ENCODE measurements at places on chromosomes 6 and 20. TPM values are rescaled to one million over a fixed set of nuclear protein-coding genes. Genes with fewer than 3 reads are reported as not detected.

The COL11A2 gene
- total RNA-seq = 0.13 TPM

The TFB1M gene
- total RNA-seq = 17.4 TPM

The FNDC1 gene
- 0.46 TPM for total RNA-seq

The TFAP2D gene
- total RNA-seq = 0.46 TPM

The DDX43 gene
- 2.8 TPM for total RNA-seq

The TMEM244 gene
- total RNA-seq = not detected

The SRSF12 gene
- total RNA-seq = 0.03 TPM

The TPMT gene
- total RNA-seq = 13.9 TPM

The CRISP2 gene
- not detected for total RNA-seq

The BPIFB4 gene
- not detected for total RNA-seq

The LHFPL5 gene
- not detected for total RNA-seq

The DLL1 gene
- 0.78 TPM for total RNA-seq

The MICB gene
- total RNA-seq = 15.8 TPM

The GRM4 gene
- 0.13 TPM for total RNA-seq

The IL20RA gene
- 0.20 TPM for total RNA-seq

The SLC22A7 gene
- total RNA-seq = not detected

The SMIM13 gene
- 9.2 TPM for total RNA-seq

The RWDD2A gene
- total RNA-seq = 5.9 TPM

The HBS1L gene
- 113 TPM for total RNA-seq

The KIAA0408 gene
- total RNA-seq = 0.50 TPM

The RPS6KA2 gene
- 110 TPM for total RNA-seq

The RBPJL gene
- not detected for total RNA-seq

The FERMT1 gene
- 6.4 TPM for total RNA-seq

The PTK7 gene
- 36.5 TPM for total RNA-seq

The KIF16B gene
- 12.9 TPM for total RNA-seq

The ELOVL4 gene
- 5.4 TPM for total RNA-seq

The DEFB127 gene
- not detected for total RNA-seq

The CHMP4B gene
- 35.1 TPM for total RNA-seq

The CASS4 gene
- total RNA-seq = 0.23 TPM

The FOXS1 gene
- 23.1 TPM for total RNA-seq

The GGTLC1 gene
- total RNA-seq = not detected

The CYP39A1 gene
- 0.78 TPM for total RNA-seq

The C6orf47 gene
- 23.3 TPM for total RNA-seq

The NEURL2 gene
- total RNA-seq = 3.8 TPM

The RAB32 gene
- total RNA-seq = 89.8 TPM

The CLVS2 gene
- total RNA-seq = not detected

The IPCEF1 gene
- total RNA-seq = 0.07 TPM

The HLA-DRA gene
- 5.2 TPM for total RNA-seq

The KIF6 gene
- total RNA-seq = 0.33 TPM

The BPIFB2 gene
- total RNA-seq = not detected

The TNFAIP3 gene
- 31.6 TPM for total RNA-seq

The SULF2 gene
- 8.1 TPM for total RNA-seq

The NHLRC1 gene
- 2.6 TPM for total RNA-seq

The SIGLEC1 gene
- total RNA-seq = not detected

The OR2B6 gene
- 0.07 TPM for total RNA-seq

The STK4 gene
- 29.5 TPM for total RNA-seq

The MOG gene
- total RNA-seq = not detected

The GINS1 gene
- total RNA-seq = 4.5 TPM

The SPACA1 gene
- total RNA-seq = not detected

The ZBP1 gene
- total RNA-seq = not detected

The LTB gene
- total RNA-seq = not detected

The PXDC1 gene
- total RNA-seq = 61.8 TPM

The EEF1A1 gene
- total RNA-seq = 23,677 TPM

The RFX6 gene
- not detected for total RNA-seq

The CGA gene
- not detected for total RNA-seq

The NFATC2 gene
- total RNA-seq = 0.30 TPM

The REM1 gene
- total RNA-seq = 0.07 TPM

The TNF gene
- not detected for total RNA-seq

The TAGAP gene
- total RNA-seq = not detected

The KIAA1755 gene
- 4.7 TPM for total RNA-seq
